Stimulated activated CD8-positive, alpha-beta memory T cell treated with anti-CD3 and anti-CD28 coated beads, Interleukin-4, amount 100 ng/mL, for 48 hours (primary cell): ENCODE measurements at places on chromosomes 1 and 21.

GRCh38 chr1:52268372-52268771 lies 97.6 kb downstream of the CC2D1B start:
- no peak for DNase-seq

GRCh38 chr1:182442333-182442732 lies 7.6 kb upstream of the RGSL1 start:
- no peak for DNase-seq

DNA sequence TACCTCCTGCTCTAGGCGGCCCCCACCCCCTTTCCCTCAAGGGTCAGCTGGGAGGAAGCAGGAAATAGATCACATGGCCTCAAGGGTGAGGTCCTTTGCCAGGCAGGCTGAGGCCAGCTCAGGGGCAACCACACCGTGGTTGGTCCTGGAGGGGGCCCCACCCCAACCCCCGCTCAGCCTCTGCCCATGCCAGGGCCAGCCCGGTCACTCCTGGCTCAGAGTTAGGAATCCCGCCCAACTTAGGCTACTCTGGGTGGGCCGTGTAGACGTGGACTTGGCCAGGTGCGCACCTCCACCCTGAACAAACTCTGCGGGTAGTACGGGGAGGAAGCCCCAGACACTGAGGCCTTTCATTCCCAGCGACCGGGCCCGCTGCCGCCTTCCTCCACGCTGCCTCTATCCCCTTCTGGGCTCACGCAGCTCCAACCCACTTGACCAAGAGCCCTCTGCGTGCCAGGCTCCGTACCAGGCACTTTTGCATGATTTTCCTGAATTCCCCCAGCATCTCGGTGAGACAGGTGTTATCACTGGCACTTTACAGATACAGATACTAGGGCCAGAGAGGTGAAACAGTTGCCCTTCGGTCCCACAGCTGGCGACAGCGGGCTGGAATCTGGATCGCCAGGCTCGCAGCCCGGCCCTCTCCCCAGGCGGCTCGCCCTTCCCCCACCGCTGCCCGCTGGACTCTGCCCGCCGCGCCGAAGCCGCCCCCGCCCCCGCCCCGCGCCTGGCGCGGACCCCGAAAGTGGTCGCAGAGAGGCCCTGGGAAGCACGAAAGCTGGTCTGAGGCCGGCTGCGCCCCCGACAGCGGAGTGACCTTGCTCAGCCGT lies 769 bp downstream of the GALE start:
- DNase-seq, result peak; percentile 64

DNA sequence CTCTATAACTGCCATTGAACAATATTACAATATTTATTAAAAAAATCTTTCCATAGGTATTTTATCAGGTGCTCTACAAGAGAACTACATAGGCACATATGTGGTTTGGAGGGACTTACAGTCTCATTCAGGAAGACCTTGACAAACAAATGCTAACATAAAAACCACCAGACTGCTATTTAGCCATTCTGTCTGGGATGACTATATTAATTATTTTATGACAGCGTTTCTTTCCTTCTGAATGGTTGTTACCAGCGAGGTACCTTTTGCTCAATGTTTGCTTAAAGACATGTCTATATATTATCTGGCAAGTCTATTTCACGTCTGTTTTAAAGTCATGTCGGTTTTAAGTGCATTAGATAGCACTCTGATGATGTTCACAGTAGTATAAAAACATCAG lies 69.7 kb downstream of the RUNX1 start:
- no peak for DNase-seq

- no peak for DNase-seq
Observed at GRCh38 chr1:170696591-170697290, 32.8 kb downstream of the PRRX1 start.

DNA sequence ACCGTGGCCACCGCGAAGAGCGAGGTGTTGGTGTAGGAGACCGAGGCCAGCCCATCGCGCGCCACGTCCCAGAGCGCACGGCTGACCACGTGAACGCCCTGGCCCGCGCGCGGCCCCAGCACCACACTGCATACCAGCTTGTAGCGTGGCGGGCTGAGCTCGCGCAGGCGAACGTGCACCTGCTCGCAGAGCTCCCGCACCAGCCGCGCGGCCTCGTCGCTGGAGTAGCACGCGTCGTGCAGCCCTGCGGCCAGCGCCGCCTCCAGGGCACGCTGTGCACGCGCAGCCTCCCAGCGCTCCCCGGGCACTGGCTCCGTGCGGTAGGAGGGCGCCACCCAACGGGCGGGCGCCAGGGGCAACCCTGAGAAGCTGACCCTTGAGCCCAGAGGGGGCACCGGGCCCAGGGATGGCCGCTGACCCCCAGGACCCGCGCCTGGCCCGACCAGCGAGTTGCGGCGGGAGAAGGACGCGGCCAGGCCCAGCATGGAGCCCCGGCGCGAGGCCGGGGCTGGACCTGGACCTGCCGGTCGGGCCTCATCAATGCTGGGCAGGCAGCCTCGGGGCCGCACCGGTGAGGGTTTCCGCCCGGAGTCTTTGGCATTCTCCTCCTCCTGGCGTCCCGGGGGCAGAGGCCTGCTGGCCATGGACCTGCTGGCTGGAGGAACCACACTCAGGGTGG lies 987 bp downstream of the DYNLT4 start:
- no peak for DNase-seq

DNA sequence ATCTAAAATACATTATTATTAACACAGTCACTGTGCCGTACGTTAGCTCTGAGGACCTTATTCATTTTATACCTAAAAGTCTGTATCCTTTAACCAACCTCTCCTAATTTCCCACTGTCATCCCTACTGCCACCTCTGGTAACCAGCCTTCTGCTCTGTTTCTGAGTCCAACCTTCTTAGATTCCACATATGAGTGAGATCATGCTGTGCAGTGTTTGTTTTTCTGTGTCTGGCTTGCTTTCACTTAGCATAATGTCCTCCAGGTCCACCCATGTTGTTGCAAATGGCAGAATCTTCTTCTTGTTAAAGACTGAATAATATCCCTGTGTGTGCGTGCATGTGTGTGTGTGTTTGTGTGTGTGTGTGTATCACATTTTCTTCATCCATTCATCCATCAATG lies 64.2 kb downstream of the ETS2 start:
- DNase-seq, result no peak

GRCh38 chr1:154157520-154158306 lies 2.8 kb upstream of the NUP210L start:
- DNase-seq, result peak; percentile 73

DNA sequence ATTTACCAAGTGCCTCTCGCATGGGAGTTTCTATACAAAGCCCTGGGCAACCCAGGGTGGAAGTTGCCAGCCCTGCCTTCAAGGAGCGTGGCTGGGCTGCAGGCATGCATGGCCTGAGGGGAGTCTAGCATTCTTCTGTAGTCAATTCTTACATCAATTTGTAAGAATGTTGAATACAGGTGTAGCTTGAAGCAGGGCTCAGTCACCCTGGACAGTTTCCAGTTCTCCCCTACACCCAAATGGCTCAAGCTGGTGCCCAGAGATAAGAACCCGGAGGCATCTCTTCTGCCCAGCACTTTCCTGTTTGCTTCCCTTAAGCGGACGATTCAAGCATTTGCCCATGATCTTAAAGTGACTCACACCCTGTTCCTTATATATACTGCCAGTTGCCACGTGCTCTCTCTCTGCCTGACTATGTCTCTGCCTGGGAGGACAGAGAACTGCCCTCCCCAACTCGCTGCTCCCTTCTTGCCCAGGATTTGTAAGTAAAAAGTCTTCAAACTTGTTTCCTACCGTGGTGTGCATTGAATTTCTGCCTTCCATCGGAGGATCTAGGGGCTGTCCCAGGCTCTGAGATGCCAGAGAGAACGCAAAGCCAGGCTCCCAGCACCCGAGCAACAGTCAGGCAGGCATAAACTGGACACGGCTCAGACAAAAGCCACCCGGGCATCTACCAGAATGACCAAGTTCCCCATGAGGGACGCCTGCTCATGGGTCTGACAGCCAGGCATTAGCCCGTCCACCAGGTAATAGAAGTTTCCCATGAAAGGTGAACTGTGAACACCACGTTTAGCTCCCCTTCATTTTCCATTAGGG lies 50.9 kb upstream of the AJAP1 start:
- DNase-seq, result no peak

GRCh38 chr1:78712467-78713051 lies 62.9 kb downstream of the IFI44 start:
- no peak for DNase-seq

DNA sequence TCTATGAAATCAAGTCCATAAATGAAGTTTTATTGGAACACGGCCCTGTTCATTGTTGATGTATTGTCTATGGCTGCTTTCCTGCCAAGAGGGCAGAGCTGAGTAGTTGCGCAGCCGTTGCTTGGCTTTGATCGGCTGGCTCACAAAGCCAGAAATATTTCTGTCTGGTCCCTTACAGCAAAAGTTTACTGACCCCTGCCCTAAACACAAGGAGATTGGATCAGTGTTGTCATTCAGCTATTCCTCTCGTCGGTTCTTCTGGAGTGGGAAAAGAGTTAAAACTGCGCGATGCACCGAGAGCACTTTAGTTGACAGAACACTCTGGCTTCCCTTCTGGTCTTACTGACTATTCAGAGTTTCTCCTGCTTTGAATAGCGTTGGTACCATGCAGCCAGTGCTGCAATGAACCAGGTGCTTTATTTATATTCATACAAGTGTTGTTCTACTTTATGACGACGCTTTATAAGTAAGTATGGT lies 868 bp downstream of the ZBTB40 start:
- no peak for DNase-seq

DNA sequence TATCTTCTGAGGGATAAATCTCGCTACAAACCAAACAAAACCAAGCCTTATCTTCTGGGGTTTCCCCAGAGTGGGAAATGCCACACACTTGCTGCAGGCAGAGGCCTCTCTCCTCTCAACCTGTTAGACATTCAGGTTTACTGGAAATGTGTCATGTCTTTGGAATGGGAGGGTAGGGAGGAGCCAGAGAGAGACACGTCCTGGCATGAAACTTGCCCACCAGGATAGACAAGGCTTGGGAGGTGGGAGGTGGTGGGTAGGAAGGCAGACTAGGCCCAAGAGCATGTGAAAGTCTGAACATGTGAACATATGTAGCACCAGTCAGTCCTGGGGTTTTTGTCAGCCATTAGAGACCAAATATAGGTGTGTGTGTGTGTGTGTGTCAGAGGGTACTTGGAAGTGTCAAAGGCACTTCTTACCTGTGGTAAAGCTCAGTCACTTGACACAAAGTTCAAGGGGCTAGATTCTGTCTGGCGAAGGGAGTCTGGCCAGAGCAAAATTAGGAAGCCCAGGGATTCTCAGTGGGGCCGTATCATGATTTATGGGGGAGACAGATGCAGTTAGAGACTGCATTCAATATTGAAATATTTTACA lies 32.4 kb upstream of the PIGC start:
- no peak for DNase-seq
